ENCODE measurements at places on chromosomes 11 and 22.

DNA sequence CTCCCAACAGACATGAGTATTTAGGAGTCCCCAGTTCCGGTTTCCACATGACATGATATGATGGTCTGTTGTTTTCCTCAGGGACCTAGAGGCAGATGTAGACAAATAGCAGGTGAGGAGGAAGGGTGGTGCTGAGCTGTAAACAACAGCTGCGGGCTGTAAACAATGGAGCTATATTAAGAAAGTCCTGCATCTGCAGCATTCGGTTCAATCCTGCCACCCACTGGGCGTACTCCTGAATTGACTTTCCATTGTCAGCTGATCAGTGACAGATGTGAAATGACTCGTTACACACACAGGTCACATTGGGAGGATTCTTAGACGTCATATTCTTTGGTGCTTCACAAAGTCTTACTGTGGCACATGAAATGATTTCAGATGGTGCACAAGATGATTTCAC, 26.8 kb upstream of the RAG1 start:
- DNase-seq, result peak; percentile 7

DNA sequence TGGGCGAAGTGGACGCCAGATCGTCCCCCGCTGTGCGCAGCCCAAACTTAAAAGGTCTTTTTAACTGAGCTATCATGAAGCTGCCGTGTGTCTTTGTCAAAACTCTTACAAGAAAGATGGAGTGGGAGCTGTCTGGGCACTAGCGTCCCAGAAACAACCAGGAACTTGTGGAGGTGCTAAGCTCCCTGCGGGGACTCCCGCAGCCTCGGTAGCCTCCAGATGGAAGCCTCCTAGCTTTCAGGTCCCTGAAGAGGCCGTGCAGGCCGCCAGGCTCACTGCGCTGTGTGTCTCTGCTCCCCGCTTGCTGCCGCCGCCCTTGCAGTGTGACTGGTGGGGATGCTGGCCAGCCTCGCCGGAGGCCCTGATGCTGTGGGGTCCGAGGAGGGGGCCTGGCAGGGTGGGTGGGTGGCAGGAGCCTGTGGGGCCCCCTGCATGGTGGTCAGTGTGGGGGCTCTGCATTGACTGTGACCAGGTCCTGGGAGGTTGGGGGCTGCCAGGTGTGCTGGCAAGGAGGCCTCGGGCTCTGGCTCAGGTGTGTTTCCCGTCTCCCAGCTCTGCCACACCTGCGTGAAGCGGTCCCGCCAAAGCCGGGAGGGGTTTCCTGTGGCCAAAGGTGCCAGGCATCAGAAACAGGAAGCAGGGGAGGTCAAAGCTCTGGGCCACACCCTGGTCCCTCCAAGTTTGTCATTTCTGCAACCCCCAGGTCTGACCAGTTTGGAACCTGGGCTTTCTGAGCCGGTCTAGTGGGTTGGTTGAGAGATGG, 1.2 kb downstream of the TRABD start:
- no peak for DNase-seq

DNA sequence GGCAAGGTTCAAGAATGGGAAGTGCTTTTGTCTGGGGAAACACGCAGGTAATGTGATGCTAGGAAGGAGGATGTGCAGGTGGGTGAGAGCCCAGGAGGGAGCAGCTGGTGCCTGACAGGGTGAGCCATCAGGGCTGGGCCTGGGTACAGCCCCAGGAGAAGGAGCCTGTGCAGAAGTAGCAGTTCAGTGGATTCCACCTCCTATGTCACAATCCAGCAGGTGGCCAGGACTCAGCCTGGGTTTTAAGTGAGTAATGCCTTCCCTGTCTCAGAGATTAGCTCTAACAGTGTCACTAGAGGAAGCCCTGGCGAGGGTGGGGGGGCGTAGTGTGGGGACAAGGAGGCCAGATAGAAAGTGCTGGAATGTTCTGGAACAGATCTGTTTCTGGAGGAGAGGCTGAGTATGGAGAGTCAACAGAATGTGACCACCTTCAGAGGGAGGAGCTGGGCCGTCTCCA, 8.1 kb downstream of the RIC8A start:
- no peak for DNase-seq

DNA sequence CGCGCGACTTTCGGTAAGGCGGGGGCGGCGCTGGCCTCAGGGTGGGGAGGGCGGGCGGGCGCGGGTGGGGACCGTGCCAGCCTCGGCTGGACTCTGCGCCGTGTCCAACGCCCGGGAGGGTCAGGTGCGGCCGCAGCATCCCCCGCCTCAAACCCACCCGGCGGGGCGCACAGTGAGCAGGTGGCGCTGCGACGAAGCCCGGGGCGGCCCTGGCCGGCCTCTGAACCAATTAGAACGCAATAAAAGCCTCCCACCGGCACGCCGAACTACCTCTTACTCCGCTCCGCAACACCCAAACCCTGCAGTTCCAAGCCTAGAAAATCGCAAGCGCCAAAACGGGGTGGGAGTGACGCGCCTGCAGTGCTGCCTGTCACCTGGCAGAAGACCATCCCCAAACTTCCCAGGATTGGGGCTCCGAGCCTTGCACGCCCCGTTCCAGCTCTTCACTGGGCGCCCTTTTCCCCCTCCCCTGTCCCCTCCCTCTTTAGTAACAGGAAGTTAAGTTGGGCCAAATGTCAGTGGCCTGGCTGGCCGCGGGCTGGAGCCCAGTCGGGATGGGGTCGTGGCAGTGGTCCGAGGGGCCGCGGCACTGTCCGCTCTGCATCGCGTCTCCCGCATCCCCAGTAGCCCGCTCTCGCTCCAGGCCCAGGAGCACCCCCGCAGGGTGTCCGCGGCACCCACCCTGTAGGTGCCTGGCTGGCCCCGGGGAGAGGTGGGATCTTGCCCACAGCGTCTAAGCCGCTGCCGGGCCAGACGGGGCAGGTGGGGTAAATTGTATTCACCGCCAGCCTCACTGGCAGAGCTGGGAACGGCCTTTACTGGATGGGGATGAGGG, 541 bp downstream of the MICAL2 start:
- DNase-seq, result no peak

DNA sequence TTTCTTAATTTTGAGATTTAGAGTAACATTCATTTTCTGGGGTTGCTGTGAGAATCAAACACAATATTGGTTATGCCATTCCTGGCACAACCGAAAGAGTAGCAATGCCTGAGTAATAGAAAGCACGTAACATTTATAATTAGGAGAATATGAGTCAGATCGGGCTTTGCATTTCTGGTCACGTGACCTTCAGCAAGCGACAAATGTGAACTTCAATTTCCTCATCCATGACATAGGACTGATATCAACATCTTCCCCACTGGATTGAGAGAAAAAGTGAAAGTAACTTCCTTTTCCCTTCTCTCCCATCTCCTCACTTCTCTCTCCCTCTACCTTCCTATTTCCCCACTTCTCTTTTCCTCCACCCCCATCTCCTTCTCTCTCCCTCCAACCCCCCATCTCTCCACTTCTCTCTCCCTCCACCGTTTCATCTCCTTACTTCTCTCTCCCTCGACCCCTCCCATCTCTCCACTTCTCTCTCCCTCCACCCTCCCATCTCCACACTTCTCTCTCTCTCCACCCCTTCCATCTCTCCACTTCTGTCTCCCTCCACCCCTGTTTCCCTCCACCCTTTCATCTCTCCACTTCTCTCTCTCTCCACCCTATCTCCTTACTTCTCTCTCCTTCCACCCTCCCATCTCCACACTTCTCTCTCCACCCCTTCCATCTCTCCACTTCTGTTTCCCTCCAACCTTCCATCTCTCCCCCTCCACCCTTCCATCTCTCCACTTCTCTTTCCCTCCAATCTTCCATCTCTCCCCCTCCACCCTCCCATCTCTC, 33.5 kb upstream of the CAT start:
- DNase-seq, result no peak
